Thoracic aorta endothelial cell (primary cell): ENCODE measurements at places on chromosomes 12 and 14. TPM values are rescaled to one million over a fixed set of nuclear protein-coding genes. Genes with fewer than 3 reads are reported as not detected.

The TAS2R7 gene
- total RNA-seq, result 0.13 and 0.14 TPM in 2 replicates

The CRIP1 gene
- 0.53 and 0.79 TPM in 2 replicates for total RNA-seq

The RNASE3 gene
- not detected in 2 replicates for total RNA-seq

The IFI27 gene
- total RNA-seq, result 294 and 346 TPM in 2 replicates

The FAM186B gene
- 0.27 and 0.43 TPM in 2 replicates for total RNA-seq

The KRT72 gene
- not detected in 2 replicates for total RNA-seq

The RND1 gene
- 0.57 and 1.5 TPM in 2 replicates for total RNA-seq

The C14orf132 gene
- total RNA-seq, result 3.2 and 6.0 TPM in 2 replicates

The PRR4 gene
- total RNA-seq, result 1.9 and 2.3 TPM in 2 replicates

The TRPV4 gene
- 0.80 and 1.7 TPM in 2 replicates for total RNA-seq

The TAS2R10 gene
- total RNA-seq, result 1.1 TPM in 2 replicates

The MYRFL gene
- 0.14 and 0.40 TPM in 2 replicates for total RNA-seq

The MGP gene
- total RNA-seq, result 76.1 and 104 TPM in 2 replicates

The SIX1 gene
- total RNA-seq, result 0.65 and 1.2 TPM in 2 replicates

The HOXC12 gene
- not detected in 2 replicates for total RNA-seq

The INSM2 gene
- not detected in 2 replicates for total RNA-seq

The CCDC196 gene
- not detected in 2 replicates for total RNA-seq

The DIO3 gene
- not detected in 2 replicates for total RNA-seq

The NFE2 gene
- total RNA-seq, result not detected in 2 replicates

The ADAM20 gene
- total RNA-seq, result 1.1 and 1.2 TPM in 2 replicates

The GLI1 gene
- 0.07 TPM in 1 of 2 replicates, not detected in the other for total RNA-seq

The PTPRB gene
- total RNA-seq, result 145 and 173 TPM in 2 replicates

The SLC39A2 gene
- not detected in 2 replicates for total RNA-seq

The C12orf54 gene
- not detected in 2 replicates for total RNA-seq

The SLC24A4 gene
- under 0.01 TPM in 1 of 2 replicates, not detected in the other for total RNA-seq

The CCDC177 gene
- total RNA-seq, result not detected in 2 replicates

The TMCC3 gene
- 36.4 and 45.2 TPM in 2 replicates for total RNA-seq

The WIF1 gene
- total RNA-seq, result not detected in 2 replicates

The C1S gene
- 0.57 and 1.2 TPM in 2 replicates for total RNA-seq

The LACRT gene
- not detected in 2 replicates for total RNA-seq

The ANKRD33 gene
- 0.27 and 0.86 TPM in 2 replicates for total RNA-seq

The SCN8A gene
- total RNA-seq, result 21.8 and 37.7 TPM in 2 replicates

The TMEM119 gene
- total RNA-seq, result not detected in 2 replicates
